ENCODE measurements at places on chromosomes 7 and 10.
A peak's percentile ranks its signal among the peaks of the same experiment; 100 is the strongest.

DNA sequence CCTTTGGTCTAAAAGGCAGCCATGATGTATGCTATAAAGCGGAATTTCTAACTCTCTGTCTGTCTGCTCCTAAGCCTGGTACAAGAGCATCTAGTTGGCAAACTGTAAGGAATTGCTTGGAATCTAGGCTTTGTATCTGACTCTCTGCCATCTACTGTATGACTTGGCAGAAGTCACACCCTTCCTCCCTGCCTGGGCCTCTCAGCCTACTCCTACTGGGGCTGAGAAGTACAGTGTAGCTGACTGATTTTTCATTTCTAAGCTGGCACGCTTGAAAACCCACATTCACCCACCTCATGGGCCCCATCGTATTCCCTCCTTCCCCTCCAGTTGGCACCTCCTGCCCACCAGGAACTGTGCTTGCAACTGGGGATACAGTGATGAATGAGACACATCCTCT lies 435.2 kb downstream of the PLXNA4 start:
- DNase-seq = no peak

DNA sequence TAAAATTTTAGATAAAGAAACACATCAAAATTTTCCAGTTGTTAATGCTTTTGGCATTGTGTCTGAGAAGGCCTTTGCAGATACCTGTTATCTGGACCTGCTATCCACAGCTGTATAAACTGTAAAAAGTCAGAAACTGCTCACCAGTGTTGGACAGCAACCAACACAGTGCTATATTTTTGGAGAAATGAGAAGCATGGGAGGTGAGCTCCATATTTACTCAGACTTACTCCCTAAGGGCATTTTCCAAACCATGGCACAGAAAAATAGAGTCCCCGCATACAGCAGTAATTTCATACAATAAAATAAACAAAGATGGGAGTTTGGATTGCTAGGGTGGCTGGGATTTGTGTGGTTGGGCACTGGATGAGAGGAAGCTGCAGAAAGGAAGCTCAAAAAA lies 136.3 kb upstream of the GLI3 start:
- no peak for DNase-seq

- no peak for DNase-seq
These were observed 97.0 kb upstream of the AMPH start for GRCh38 chr7:38728145-38728544.

DNA sequence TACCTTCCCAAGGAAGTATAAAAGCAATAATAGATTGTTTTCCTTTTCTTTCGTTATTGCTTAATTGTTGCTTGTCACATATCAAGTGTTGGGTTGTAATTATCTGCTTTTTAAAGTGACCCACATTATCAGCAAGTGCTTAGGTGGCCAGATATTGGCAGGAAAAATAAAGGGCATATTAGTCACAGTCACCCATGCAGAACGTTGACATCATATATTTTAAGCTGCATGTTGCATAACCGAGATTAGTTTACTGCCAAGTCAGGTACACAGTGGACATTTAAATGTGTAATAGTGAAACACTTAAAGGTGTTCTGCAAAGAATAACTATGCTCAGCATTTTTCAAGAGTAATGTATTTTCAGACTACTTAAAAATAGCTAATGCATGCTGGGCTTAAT lies 11.4 kb downstream of the NEBL start:
- DNase-seq = no peak

DNA sequence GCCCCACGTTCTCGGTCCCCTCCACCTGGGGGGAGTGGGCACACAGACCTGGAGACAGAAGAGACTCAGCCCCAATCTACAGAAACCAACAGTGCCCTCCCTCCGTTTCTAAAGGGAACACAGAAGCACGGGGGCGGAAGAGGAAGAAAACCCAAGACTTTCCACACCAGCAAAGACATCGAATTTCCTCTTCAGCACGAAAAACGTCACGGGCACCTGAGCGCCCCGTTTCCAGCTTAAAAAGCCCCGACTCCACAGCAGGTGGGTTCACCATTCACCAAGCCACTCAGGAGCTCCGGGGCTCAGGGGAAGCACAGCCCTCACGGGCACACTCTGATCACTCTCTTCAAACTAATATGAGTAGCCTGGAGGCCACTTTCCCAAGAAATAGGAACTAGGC lies 19.6 kb downstream of the NUDT1 start:
- DNase-seq = no peak

DNA sequence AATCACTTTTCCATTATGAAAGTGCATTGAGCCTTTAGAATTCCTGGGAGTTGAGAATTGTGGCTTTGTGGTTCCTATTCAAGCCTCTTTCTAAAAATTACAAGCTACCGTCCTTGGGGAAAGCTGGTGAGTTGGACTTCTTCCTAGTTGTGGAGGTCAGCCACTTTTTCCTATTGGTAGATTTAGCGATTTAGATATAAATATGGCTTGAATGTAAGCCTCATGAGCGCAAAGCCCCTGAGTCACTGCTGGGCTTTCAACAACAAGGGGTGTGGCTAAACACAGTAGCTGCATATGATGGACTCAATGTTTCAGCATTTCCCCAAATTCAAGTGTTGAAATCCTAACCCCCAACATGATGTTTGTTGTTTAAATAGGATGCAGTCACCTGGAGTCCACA lies 150.0 kb upstream of the IGFBP3 start:
- no peak for DNase-seq

GRCh38 chr10:94178475-94179253 lies 184.1 kb downstream of the NOC3L start:
- DNase-seq = no peak

- DNase-seq = no peak
These were observed at the start of gene SFRP4 for GRCh38 chr7:37916673-37917660. SFRP4 (minus strand) TSS chr7:37916817; CDS start chr7:37916537, 280 bp downstream.

GRCh38 chr7:132518102-132518838 lies 58.0 kb downstream of the PLXNA4 start:
- DNase-seq = no peak

DNA sequence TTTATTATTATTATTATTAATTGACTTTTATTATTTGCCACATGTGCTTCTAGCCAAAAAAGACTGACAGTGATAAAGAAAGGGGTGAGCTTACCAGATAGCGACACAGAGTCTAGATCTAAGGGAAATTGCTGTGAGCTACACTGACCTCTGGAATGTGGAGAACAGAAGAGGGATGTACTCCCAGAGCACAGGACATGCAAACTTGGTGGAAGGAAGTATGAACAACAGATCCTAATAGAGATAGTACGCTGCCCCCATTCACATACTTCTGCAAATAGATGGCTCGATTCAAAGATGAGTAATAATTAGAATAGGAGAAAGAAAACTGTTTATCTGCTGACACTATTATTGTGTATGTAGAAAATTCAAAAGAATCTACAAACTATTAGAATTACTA lies 109.3 kb upstream of the HPS1 start:
- DNase-seq = no peak

DNA sequence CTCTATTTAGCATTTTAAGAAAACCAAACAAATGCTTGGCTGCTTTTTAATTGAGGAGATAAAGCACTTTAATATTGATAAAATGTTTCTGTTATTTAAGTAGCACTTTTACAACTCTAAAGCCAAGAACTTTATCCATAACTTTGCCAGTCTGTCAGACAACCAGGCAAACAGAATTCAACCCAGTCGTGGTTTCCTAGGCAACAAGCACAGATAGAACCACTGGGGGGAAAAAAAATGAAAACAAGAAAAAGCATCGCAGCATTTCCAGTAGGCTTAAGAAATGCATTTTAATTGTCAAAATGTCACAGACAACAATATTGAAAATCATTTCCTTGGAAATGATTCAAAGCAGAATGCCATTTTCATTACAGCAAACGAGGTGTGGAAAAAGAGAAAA lies 323.4 kb downstream of the PARD3 start:
- DNase-seq = no peak

DNA sequence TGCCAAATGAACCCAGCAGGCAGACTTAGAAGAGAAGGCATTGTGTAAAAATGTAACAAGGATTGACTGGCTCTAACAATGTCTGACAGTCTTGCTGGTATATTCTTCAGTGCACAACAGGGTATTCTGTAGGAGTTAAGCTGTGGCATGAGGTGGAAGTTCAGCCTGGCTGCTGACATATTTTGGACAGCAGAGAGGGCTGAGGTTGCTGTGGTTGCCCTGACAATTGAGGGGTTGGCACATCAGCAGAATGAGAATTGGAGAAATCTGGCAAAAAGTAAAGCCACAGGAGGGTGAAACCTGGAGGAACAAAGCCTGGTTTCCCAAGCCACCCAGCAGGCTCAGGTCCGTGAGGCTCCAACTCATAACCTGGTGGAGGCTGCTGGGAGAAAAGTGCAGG lies 220.2 kb downstream of the JAZF1 start:
- DNase-seq = no peak

- DNase-seq = no peak
These were observed 43.2 kb downstream of the SEMA3C start for GRCh38 chr7:80875537-80876120.

- peak; percentile 44 for DNase-seq
These were observed 559 bp downstream of the DBF4 start for GRCh38 chr7:87876869-87877234.

DNA sequence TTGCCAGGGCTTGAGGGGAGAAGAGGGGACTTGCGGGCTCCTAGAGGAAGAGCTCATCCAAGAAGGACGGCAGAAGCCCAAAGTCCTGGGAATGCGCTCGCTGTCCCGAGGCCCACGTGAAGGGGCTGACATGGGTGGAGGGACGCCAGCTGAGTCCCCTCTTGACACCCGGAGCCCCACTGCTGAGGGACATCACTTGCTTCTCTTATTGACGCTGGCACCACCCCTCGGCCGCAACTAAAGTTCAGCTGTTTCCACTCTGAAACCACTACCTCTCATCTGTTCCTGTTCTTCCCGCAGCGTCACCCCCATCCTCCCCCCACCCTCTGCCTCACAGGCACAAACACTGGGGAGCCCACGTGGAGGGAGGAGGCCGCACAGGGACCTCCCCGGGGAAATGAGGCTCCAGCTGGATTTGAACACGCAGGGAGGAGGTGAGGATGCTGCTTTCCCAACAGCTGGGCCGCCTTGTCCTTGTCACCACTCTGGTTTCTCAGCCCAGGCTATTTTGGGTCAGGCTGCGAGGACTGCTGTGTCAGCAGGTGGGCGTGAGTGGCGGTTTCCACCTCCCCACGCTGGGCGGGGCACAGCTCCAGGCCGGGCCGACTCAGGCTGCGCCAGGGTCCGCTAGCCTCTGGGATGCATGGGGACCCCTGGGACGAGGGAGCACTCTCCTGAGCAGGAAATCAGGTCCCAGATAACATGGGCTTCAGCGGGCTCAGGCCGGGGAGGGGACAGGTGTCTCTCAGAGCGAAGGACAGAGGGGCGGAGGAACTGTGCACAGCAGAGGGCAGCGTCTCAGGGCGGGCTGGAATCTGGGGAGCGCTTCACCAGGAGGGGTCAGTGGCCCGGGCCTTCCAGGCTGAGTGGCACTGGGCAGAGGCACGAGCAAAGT lies 156.3 kb downstream of the ZNF248 start:
- DNase-seq = no peak

DNA sequence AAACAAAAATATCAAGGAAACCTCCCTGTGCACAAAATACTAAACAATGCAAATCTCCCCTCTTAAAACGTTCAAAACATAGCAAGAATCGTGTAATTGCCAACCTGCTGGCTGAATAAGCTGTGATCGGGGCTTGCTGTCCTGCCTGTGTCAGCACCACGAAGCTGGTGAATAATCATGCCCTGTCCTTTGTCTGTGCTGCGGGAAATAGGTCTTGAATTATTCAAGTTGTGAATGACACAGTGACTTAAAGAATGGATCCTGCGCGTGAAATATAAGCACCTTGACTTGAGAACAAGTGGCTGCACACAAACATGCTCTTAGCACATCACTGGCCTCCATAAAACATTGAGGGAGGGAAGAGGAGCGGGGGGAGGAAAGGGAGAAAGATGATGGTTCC lies 130.2 kb downstream of the OAT start:
- no peak for DNase-seq

GRCh38 chr7:158228986-158229385 lies 358.6 kb downstream of the PTPRN2 start:
- no peak for DNase-seq

GRCh38 chr7:15922002-15922401 lies 235.5 kb upstream of the MEOX2 start:
- no peak for DNase-seq

DNA sequence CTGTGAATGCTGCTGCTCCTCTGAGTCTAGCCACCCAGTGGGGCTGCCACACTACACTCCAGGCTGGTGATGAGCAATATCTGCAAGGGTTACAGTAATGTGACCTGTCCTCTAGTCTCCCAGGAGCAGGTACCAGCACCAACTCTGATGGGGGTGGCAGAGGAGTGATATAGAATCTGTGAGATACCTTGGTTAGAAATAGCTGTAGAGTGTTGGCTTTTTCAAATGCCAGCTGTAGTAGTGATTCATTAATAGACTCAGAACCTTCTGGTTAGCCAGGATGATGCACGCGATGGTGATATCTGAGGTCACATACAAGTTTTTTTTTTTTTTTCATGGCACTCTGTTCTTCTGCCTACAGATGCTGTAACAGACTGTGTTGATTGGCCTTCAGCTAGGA lies 757.1 kb downstream of the INHBA start:
- DNase-seq = no peak

GRCh38 chr7:127270093-127270492 lies 17.4 kb upstream of the GRM8 start:
- DNase-seq = no peak

DNA sequence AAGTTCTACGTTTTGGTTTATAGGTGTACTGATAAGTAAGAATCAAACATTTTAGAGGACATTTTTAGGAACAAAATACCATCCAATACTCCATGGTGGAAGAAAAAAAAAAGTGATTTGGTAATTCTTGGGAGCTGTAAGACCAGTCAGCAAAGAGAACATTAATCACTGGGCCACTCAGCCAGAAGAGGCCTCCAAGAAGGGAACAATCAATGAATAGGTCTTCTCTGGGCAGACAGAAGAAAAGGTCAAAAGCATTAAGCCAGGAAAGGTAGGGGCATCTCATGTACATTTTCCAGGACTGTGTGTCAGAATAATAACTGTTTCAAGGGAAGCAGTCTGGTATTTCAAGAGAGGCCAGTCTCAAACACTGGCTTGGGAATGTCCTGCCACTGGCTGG lies 190.4 kb upstream of the AGK start:
- DNase-seq = no peak

- no peak for DNase-seq
These were observed 110.1 kb downstream of the CD36 start for GRCh38 chr7:80748363-80749042.

DNA sequence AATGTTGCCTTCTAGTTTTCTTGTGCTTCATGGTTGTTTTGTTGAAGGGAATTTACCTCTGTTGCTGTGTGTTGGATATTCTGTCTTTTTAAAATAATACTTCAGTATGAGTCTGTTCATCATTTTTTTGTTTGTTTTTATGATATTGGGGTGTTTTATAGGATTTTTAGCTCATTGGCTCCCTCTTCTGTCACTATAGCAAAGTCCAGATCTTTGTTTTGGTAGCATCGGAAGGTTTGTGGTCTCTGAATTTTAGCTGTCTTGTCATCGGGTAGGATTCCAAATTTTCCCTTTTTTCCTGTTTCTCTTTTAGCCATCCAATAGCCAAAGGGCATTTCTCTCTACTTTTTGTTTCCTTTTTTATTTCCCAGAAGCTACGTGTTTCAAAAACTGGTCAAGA lies 91.4 kb downstream of the EXOC4 start:
- DNase-seq = no peak
